ENCODE measurements at places on chromosomes 3 and 15. TPM values are rescaled to one million over a fixed set of nuclear protein-coding genes. Genes with fewer than 3 reads are reported as not detected.

CMSS1 gene
- 14.5 TPM for total RNA-seq

GOLGA8J gene
- total RNA-seq = not detected

SERINC4 gene
- total RNA-seq = 0.14 TPM

HRG gene
- total RNA-seq = not detected

Data from type B pancreatic cell (in vitro differentiated cells).